Activated naive CD8-positive, alpha-beta T cell treated with anti-CD3 and anti-CD28 coated beads for 36 hours (primary cell): ENCODE measurements at places on chromosomes 4 and X. TPM values are rescaled to one million over a fixed set of nuclear protein-coding genes. Genes with fewer than 3 reads are reported as not detected.

DNA sequence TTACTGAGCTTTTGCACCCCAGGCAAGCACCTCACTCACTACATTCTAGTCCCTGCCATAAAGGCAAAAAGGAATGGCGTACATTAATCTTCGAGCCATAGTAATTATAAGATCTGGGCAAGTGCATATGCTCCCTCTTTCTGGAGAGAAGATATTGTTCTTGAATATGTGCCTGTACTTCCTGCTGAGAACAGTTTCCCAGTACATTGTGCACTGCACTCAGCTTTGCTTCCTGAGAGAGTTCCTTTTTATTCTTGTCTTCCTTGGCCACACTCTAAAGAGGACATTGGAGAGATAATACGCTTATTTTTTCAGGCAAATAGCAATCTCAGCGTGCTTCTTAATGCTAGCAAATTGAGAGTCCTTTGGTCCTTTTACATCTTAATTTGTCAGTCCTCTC is 909.0 kb upstream of the PCDH10 start:
- no peaks in the 10 kb centered on the region for H3K27me3 ChIP-seq
- DNase-seq = no peak
- H3K4me1 ChIP-seq = no peaks in the 10 kb centered on the region
- H3K36me3 ChIP-seq = no peaks in the 10 kb centered on the region
- no peak overlapping the region for H3K4me3 ChIP-seq

DNA sequence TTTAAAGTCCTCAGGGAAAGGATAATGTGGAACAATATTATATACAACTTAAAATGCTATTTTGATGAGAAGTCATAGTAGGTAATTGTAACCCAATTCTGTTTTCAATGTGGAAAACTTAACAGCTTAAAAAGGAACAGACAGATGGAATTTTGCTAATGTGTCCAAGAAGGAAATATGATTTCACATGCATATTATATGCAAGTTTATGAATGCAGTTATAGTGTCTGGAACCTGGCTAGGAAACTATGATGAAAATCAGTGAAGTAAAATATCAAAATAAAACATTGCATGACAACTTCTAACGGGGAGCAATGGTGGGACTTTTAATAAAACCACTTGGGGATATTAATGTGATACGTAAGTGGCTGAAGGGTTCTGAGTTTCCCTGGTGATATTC is 152.6 kb upstream of the HAND2 start:
- DNase-seq = no peak
- no peak overlapping the region for H3K27ac ChIP-seq
- no peaks in the 10 kb centered on the region for H3K36me3 ChIP-seq
- H3K27me3 ChIP-seq = peaks cover 9% of the 10 kb centered on the region

Gene ASB9
- 0.99 TPM for total RNA-seq

DNA sequence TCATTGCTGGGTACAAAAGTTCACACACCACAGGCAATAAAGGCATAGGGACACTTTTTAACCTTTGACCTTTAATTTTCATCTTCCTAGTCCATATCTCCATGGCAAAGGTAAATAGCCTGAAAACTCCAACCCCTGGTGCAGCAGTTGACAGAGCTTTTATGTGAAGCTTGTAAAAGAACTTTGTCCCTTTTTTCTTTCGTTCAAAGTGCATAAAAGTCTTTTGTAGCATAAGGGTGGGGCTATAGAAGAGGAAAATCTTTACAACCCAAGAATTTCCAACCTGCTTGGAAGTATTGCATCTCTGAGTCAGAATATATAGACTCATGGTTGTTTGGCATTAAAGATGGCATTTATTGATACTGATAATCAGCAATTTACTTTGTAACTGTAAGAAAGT is 20.4 kb downstream of the POF1B start:
- H3K4me1 ChIP-seq = no peaks in the 10 kb centered on the region
- DNase-seq = no peak
- no peak overlapping the region for H3K27ac ChIP-seq
- H3K36me3 ChIP-seq = no peaks in the 10 kb centered on the region

Gene HTT-AS
- not detected for total RNA-seq

Gene MAGEA3
- not detected for total RNA-seq

Gene DOCK11
- 44.7 TPM for total RNA-seq

DNA sequence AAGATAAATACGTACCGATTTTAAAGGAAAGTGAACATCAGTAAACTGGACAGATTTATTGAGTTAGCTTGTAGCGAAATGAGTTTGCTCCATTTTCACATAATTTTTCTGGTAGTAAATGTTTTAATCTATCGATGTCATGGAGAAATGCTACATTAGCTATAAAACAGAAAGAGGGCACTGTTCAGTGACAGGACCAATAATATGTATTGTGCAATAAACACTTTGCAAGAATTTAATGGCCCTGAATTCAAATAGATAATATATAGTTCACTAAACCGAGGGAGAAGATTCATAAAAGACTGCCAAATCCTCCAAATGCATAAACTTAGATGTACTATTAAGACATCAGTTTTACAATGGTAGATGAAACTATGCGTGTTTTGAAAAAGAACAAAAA is 516.3 kb downstream of the ADGRL3 start:
- H3K36me3 ChIP-seq = no peaks in the 10 kb centered on the region
- DNase-seq = no peak
- no peak overlapping the region for H3K27ac ChIP-seq
- H3K4me1 ChIP-seq = no peaks in the 10 kb centered on the region
- no peak overlapping the region for H3K4me3 ChIP-seq
- H3K27me3 ChIP-seq = no peaks in the 10 kb centered on the region

- no peak overlapping the region for H3K27ac ChIP-seq
- H3K27me3 ChIP-seq = peaks cover 2% of the 10 kb centered on the region
- H3K4me1 ChIP-seq = peaks cover 9% of the 10 kb centered on the region
- DNase-seq = peak; percentile 31
- no peaks in the 10 kb centered on the region for H3K36me3 ChIP-seq
- no peak overlapping the region for H3K4me3 ChIP-seq
Measured at GRCh38 chrX:15497865-15498264, 2.7 kb upstream of the BMX start.

DNA sequence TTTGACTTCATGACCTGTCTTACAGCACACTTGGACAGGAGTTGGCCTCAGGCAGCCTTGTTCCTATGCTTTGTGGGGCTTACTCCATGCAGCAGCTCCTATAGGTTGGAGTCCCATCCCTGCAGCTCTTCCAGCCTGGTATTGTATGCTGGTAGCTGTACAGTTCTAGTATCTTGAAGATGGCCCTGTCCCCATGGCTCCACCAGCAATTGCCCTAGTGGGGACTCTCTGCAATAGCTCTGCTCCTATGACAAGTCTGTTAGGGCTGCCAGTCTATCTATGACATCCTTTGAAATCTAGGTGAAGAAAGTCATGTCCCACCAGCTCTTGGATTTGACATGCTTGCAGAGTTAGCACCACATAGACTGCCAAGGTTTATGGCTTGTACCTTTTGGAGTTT is 252.6 kb downstream of the ANTXR2 start:
- DNase-seq = no peak
- H3K4me1 ChIP-seq = no peaks in the 10 kb centered on the region
- no peaks in the 10 kb centered on the region for H3K27me3 ChIP-seq
- no peak overlapping the region for H3K4me3 ChIP-seq
- H3K36me3 ChIP-seq = no peaks in the 10 kb centered on the region

DNA sequence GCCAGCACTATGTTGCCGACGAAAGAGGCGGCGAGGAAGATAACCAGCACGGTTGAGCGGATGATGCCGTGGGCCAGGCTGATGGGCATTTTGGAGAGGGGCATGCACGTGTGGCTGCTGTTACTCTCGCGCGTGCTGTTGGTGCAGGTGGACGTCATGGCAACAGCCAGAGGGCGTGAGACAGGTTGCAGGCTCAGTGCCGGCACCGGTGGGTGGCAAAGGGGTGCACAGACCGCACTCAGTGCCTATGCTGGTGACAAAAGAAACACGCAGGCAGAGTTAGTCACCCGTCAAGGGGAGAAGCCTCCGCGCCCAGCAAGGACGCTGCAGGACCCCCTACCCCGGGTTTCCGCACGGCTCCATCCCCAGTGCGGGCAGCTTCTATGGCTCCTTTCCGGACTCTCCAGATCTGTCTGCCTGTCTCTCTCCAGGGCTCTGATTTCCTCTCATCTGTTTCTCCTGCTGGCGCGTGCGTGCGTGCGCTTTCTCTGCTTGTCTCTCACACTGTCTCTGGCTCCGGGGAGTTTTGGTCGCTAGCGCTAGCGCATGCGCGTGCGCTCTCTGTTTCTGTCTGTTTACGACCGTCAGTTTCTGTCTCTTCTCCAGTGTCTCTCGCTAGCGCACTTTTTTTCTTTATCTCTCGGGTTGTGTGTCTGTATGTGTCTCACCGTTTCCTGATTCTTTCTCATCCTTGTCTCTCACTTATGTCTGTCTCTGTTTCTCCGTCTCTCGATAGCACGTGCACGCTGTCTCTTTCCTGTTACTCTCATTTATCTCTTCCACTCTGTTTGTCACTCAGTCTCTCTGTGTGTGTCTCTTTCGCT is 2.1 kb downstream of the GPR101 start:
- no peaks in the 10 kb centered on the region for H3K36me3 ChIP-seq
- H3K4me1 ChIP-seq = peaks cover 7% of the 10 kb centered on the region
- peak overlapping the region; percentile 64 for H3K4me3 ChIP-seq
- H3K27me3 ChIP-seq = peaks cover 52% of the 10 kb centered on the region

DNA sequence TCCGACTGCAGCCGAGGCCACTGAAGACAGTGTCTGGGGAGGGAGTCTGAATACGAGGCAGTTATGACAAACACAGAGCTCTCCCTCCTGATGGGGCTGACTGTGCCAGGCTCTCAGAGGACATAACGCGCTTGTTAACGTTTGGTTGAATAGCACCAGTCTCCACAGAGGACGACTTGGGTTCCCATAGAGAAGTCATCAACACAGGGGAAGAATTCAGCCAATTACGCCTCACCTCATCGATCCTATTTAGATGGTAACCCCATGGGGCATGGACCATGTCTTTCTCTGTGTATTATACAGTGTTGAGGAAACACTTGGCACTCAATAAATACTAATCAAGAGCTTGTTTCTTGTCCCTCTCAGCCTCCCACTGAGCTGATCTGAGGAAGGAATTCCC is 642.6 kb upstream of the LCORL start:
- no peaks in the 10 kb centered on the region for H3K4me1 ChIP-seq
- H3K27ac ChIP-seq = no peak overlapping the region
- DNase-seq = no peak
- no peaks in the 10 kb centered on the region for H3K27me3 ChIP-seq
- H3K36me3 ChIP-seq = no peaks in the 10 kb centered on the region

DNA sequence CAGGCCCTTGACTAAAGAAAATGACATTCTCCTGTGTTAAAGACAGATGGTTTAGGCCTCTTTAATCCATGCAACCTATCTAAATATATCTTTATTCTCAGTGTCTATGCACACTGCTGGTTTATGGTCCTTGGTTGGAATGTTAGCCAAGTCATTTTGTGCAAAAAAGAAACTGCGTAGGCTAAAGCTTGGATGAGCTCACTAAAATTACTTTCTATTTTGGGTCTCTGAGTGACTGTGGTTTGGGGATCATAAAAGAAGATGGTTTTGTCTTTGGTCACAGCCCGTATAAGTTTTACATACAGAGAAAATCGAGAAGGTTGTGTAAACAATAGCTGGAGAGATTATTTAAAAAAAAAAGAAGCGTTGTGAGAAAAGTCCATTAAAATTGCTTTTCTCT is 443.6 kb downstream of the UBE2NL start:
- DNase-seq = no peak
- H3K27me3 ChIP-seq = no peaks in the 10 kb centered on the region
- no peak overlapping the region for H3K4me3 ChIP-seq

DNA sequence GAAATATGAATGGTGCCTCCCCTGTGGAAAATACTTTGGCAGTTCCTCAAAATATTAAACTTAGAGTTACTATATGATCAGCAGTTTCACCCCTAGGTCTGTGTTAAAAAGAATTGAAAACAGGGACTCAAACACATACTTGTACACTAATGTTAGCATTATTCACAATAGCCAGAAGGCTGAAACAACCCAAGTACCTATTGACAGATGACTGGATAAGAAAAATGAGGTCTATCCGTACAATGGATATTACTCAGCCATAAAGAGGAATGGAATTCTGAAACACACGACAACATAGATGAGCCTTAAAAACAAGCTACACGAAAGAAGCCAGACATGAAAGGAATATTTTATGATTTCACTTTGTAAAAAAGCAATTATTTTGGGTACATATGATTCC is 54.9 kb downstream of the PGRMC2 start:
- H3K36me3 ChIP-seq = no peaks in the 10 kb centered on the region
- H3K4me3 ChIP-seq = no peak overlapping the region
- no peak for DNase-seq
- no peaks in the 10 kb centered on the region for H3K27me3 ChIP-seq
- H3K4me1 ChIP-seq = no peaks in the 10 kb centered on the region

Gene SLC38A5
- total RNA-seq = 156 TPM

Gene STK32B
- total RNA-seq = not detected

- peaks cover 1% of the 10 kb centered on the region for H3K4me1 ChIP-seq
- DNase-seq = no peak
- H3K36me3 ChIP-seq = peaks cover 24% of the 10 kb centered on the region
- no peak overlapping the region for H3K27ac ChIP-seq
- no peak overlapping the region for H3K4me3 ChIP-seq
Measured at GRCh38 chr4:53067125-53067802, 205.1 kb downstream of the RASL11B start.

DNA sequence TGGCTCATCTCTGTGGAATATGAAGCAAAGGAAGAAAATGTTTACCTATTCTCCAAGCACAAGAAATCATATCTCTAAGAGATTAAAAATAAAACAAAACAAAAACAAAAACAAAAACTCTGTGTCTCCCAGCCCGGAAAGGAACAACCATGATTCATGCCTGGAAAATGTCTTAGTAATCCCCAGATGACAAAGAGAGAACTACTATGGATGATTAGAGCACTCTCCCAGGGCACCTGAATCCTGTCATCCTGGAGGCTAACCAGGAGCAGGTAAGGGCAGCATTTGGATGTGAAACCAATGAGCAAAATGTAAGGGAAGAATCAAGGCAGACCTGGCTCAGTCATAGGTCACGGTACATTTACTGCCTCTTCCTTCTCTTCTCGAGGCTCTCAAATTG is 1.7 kb upstream of the AKAP4 start:
- H3K27me3 ChIP-seq = no peaks in the 10 kb centered on the region
- H3K27ac ChIP-seq = no peak overlapping the region
- H3K4me3 ChIP-seq = no peak overlapping the region

GRCh38 chr4:10158333-10158942 is 41.8 kb upstream of the WDR1 start:
- H3K4me1 ChIP-seq = peaks cover 30% of the 10 kb centered on the region
- H3K36me3 ChIP-seq = no peaks in the 10 kb centered on the region
- no peak overlapping the region for H3K4me3 ChIP-seq

Gene ADGRG4
- not detected for total RNA-seq

DNA sequence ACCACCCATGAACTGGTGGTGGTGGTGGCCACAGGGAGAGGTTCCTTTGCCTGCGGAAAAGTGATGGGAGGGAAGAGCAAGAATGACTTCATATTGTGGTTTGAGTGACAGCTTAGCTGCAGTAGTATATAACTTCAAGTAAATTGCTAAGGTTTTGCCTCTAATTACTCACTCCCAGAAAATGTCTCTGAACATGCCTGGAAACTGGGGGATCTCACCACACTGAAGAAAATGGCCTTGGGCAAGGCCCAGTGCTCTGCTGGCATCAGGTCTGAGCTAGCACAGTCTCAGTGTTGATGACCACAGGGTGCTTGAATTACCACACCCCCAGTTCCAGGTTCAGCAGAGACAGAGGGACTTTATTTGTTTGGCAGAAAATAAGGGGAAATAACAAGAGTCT is 2085.4 kb downstream of the ARAP2 start:
- H3K27ac ChIP-seq = no peak overlapping the region
- H3K4me1 ChIP-seq = no peaks in the 10 kb centered on the region
- no peaks in the 10 kb centered on the region for H3K27me3 ChIP-seq
- H3K4me3 ChIP-seq = no peak overlapping the region
- H3K36me3 ChIP-seq = no peaks in the 10 kb centered on the region
